Stimulated activated CD8-positive, alpha-beta memory T cell treated with anti-CD3 and anti-CD28 coated beads, Interleukin-4, amount 100 ng/mL, for 1 hour (primary cell): ENCODE measurements at places on chromosomes 1 and 21.

GRCh38 chr1:24890887-24891286 is 39.2 kb downstream of the RUNX3 start:
- DNase-seq: no peak

DNA sequence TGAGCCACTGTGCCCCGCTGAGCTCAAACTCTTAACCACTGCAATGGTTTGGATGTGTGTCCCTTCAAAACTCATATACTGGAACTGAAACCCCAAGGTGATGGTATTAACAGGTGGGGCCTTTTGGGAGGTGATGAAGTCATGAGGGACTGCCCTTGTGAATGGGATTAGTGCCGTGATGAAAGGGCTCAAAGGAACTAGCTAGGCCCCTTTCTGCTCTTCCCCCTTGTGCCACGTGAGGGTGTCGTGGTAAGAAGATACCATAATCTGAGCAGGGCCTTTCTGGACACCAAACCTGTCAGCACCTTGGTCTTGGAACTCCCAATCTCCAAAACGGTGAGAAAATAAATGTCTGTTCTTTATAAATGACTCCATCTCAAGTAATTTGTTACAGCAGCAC is 45.5 kb upstream of the SPOCD1 start:
- no peak for DNase-seq

GRCh38 chr1:212689196-212689725 is 10.4 kb downstream of the BATF3 start:
- DNase-seq: no peak

- no peak for DNase-seq
These were observed 6.8 kb upstream of the OLIG2 start for GRCh38 chr21:33018707-33019465.

DNA sequence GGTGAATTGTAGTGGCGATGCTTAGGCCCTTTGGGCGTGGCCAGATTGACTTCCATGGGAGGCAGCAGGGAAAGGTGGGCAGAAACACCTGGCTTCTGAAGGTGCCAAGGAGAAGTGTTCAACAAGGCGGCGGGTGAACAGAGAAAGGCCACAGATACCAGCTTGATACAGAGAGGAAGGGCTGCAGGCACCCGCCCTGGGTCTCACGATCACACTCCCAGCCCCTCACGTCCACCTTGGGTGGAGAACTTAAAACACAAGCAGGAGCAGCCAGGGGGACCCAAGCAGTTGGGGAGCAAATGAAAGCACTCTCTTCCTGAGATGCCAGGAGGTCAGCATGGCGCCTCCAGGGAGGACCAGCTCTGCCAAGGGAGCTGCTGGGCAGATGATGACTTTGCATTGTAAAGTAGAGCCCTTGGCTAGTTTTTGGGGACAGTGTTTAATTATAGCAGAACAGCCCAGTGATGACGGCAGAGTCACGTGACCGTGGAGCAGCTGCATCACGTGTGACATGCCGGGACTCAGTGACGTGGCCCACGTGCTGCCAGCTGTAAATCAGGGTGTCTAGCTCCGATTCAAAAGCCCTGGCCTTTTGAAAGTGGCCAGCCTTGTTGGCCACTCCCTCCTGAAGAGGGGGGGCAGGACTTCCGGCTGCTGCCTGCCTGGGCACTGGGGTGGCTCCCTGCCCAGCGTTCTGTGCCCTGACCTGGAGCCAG is 19.0 kb downstream of the SLC37A1 start:
- DNase-seq: no peak

DNA sequence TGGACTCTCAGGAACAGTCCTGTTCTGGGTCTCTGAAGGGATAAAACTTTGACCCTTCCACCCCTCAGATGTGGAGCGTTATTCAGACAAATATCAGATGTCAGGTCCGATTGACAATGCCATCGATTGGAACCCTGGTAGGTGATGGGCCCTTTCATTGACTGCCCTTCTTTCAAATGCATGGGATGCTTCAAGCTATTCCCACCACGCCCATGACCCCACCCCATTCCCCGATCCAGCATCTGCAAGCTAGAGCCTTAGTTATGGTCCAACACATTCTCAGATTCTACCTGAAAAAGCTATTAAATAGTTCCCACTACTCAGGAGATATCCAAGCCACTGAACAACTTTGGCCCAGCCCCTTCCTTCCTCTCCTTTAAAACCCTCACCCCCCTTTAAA is 12.5 kb downstream of the POLR3GL start:
- no peak for DNase-seq

GRCh38 chr1:63770381-63770780 is 3.4 kb upstream of the ROR1 start:
- DNase-seq: no peak

GRCh38 chr1:92858564-92859399 is 26.9 kb downstream of the RPL5 start:
- DNase-seq: no peak

DNA sequence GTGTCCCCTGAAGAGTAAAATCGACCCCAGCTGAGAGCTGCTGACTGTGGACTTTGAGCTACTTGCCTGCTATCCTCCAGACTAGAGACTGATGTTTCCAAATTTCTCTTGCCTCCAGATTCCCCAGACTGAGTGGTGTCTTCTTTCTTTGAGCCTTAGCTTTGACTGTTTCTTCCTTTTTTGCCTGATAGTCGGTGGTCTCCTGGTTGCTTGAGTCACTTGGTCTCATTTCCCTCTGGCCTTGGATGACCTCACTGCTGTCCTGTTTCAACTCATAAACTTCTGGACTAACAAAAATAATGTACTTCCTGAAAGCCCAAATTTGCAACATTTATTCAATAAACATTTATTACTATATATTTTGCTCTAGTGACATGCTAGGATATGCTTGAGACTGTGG is 52.9 kb upstream of the DIPK1A start:
- DNase-seq: no peak

DNA sequence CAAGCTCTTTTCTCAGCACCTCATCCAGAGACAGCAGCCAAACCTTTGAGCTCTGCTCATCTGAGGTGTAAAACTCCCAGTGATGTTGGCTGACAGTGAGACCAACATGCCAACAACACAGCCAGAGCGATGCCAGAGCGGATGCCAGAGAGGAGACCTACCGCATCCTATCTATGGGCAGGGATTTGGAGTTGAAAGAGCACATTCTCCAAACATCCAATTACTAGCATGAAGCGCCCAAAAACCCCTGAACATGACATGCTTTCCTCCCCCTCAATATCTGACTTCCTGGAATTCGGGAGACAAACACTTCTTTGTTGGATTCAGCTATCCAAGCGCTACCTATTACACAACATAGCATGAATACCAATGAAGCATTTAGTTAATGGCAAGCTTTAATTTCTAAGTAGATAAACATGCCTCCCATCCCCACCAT is 23.1 kb upstream of the PAXBP1 start:
- DNase-seq: no peak

DNA sequence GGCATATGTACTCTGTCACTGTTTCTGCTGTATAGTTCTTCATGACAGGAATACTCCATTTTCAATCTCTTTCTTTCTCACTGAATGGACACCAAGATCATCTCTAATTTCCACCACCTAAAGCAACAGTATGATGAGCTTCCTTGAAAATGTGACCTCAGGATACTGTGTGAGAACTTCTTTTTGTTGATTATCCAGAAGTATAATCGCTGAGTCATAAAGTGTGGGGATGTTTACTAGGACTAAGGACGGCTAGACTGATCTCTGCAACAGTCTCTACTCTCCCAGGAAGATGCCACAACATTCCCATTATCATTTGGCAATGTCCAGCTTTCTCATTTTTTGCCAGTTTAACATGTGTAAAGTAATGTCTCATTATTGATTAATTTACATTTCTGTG is 70.3 kb downstream of the TNFSF18 start:
- DNase-seq: no peak

DNA sequence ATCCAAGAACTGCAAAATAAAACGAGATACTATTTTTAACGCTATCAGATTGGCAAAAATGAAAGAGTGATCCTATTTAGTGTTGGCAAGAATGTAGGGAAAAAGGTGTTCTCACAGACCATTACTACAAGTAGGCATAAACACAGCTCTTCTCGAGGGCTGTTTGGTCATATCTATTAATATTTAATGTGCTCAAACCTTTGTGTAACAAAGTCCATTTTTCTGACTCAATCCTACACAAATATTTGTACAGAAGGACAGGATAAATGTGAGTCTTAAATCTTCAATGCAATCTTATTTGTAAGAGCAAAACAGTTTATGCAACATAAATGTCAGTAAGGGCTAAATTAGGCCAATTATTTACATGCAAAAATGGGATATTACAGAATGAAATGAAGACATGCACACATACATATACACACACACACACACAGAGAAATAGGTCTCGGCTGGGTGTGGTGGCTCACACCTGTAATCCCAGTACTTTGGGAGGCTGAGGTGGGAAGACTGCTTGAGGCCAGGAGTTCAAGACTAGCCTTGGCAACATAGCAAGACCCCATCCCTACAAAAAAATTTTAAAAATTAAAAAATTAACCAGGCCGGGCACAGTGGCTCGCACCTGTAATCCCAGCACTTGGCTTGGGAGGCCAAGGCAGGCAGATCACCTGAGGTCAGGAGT is 17.7 kb downstream of the DHCR24 start:
- DNase-seq: no peak

GRCh38 chr1:117702654-117703053 is 96.8 kb downstream of the TENT5C start:
- DNase-seq: no peak

GRCh38 chr1:169528215-169529067 is 42.7 kb upstream of the SLC19A2 start:
- DNase-seq: no peak
